Anterior cingulate cortex (tissue), 58 donors: ENCODE measurements at places on chromosomes 7 and 10.

DNA sequence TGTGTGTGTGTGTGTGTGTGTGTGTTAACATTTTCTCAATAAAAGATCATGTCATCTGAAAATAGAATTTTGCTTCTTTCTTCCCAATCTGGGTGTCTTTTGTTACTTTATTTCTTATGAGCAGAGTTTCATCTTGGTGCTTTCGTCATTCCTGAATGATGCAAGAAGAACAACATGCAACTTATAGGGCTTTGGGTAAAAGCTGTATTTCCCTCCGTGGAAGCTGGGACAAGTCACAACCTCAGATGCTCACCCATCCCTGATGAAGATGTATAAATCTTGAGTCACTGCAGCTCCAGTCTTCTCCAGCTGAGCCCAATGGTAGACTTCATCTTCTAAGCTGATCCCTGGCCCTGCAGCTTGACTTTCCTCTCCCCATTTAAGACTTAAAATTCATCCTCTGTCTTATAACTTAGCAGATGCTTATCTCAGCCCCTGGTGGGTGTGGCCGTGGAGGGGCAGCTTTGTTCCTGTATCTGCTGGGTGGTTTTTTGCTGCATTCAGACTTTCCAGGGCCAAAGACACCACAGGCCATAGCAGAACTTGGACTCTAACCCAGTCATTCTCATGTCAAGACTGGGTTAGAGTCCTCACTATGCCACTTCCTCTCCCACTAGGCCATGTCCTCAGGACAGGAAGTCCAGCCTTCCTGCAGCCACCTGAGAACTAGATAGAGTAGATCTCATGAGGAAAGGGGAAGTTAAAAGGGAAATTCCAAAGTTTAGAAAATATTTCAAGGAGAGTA, 356.4 kb downstream of the TNS3 start:
- no peak for DNase-seq

GRCh38 chr10:7855205-7855604, 36.9 kb downstream of the TAF3 start:
- no peak for DNase-seq

GRCh38 chr10:47121336-47121735, 178.7 kb upstream of the GDF10 start:
- DNase-seq = no peak

GRCh38 chr10:74033702-74034101, 35.8 kb downstream of the VCL start:
- no peak for DNase-seq

- DNase-seq = no peak
Measured at GRCh38 chr10:93300288-93300917, 181.7 kb downstream of the MYOF start.

DNA sequence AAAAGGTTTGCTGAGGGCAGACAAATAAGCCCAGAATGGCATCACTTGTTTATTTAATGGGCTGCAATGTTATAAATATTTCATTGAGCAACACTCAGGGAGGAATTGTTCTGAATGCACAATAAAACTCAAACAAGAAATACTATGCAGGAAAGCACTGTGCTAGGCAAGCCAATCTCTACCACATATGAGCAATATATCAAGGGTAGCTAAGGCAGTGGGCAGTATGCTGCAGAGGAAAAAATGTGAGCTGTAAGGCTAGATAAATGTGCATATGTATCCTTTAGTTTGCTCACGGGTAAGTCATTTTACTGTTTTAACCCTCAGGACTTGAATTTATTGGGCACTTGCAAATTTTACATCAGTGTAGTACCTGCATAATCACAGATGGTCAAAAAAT, 349.6 kb downstream of the CDC14C start:
- DNase-seq = no peak

DNA sequence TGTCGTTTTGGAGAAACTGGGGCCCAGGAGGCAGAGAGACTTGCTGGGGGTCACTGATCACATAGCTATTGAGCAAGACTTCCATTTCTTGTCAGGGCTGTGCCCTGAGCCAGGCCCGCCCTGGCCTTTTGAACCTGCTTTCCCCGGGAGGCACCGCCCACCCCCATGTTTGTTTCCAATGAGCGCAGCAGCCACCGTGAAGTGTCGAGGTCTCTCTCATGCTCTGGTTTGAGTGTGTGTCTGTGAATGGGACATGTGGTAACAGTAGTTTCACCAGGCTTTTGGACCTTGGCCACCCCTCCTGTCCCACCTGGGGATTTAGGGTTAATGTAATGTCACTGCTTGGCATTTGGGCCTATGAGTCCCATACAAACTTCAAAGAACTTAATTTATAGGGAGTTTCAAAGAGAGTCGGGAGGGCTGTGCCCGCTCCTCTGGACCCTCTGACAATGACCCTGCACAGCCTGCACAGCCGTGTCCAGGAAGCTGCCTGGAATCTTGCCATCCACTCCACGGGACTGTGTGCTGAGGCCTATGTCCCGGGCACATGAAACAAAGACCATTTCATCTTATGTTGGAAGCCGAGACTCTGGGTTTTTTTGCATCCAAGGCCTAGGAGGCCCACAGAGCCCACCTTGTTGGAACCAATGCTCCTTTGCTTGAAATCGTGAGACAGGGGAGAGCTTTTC, 6.3 kb downstream of the PRF1 start:
- peak; percentile 70 for DNase-seq

DNA sequence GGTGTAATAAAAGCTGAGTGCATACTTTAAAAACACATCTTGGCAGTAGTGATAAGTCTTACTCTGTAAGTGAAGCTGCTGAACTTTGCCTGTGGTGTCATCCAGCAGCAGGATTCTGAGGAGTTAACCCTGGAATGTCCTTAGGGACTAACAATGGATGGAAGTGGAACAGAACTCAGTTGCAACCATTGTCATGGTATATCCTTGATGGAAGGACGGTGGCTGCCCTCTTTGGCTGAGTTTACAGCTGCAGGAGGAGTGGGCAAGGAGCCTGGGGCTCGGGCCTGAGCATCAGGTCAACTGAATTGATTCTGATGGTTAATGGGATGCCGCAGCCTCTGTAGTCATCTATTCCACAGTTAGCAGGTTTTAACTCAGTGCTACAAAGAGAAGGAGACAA, 56.2 kb downstream of the MRC1 start:
- no peak for DNase-seq

DNA sequence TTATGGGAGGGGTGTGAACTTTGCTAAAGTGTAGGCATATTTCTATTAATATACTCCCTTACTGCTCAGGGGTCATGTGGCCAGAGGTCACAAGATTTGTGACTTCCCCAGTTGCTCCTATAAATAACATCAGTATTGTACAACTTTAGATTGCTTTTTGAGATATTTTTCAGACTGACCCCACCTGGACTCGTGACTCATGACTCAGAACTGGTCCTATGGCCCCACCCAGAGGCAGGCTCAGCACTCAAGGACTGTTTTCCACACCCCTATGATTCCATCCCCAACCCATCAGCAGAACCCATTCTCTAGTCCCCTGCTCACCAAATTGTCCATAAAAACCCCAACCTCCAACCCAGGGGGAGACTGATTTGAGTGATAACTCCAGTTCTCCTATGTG, 2.7 kb upstream of the CUL2 start:
- no peak for DNase-seq

DNA sequence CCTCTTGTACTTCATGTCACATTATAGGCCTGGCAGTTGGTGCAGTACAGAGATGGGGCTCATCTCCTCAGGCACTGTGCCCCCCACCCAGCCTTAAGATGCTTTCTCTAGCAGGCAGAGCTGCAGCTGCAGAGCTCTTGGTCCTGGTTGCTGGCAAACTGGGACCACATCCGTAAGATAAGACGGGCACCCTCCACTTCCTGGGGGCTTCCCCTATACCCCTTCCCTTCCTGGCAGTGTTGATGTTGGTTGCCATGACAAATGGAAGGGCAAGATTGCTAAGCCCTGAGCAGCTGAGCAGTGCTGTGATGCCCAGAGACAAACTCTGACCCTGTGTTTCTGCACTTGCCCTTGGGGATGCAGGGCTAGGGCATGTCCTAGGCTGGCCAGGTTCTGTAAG, 103.4 kb upstream of the ANLN start:
- no peak for DNase-seq

- DNase-seq = peak; percentile 24
Measured at GRCh38 chr10:66927971-66928770, 2.3 kb downstream of the LRRTM3 start.

GRCh38 chr10:121127151-121127906, 276.2 kb downstream of the WDR11 start:
- DNase-seq = no peak

GRCh38 chr7:98211221-98211675, at the start of gene BHLHA15:
Gene BHLHA15, plus strand, starts transcription at chr7:98211439. Its CDS starts 871 bp downstream, at chr7:98212310.
- DNase-seq = no peak

GRCh38 chr10:71427246-71427645, 30.5 kb downstream of the CDH23 start:
- DNase-seq = no peak

DNA sequence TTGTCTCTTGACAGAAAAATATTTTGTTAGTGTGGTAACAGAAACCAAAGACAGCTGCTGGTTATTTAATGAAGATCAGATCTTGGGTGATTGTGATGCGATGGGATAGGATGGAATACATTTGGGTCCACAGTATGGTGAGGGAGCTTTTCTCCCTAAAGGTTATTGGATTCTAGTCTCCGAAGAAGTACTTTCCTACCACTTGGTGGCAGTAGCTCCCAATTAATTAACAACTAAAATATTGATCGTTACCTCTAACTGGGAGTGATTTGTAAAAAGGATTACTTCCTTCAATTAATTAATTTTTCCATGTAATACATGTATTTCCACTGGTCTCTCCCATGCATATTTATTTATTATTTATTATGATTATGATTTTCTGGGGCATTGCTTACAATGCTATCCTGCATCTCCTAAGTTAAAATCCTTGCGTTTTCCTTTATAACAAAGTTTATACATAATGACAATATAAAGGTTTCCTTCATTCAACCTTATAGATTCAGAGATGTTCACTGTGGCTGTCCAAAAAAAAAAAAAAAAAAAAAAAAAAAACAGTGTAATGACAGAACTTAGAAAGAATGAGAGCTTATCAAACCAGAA, 25.6 kb downstream of the TMEM196 start:
- DNase-seq = no peak

- DNase-seq = no peak
Measured at GRCh38 chr10:124383496-124383895, 35.2 kb downstream of the OAT start.

GRCh38 chr7:139767561-139767982, 10.2 kb downstream of the HIPK2 start:
- DNase-seq = no peak

DNA sequence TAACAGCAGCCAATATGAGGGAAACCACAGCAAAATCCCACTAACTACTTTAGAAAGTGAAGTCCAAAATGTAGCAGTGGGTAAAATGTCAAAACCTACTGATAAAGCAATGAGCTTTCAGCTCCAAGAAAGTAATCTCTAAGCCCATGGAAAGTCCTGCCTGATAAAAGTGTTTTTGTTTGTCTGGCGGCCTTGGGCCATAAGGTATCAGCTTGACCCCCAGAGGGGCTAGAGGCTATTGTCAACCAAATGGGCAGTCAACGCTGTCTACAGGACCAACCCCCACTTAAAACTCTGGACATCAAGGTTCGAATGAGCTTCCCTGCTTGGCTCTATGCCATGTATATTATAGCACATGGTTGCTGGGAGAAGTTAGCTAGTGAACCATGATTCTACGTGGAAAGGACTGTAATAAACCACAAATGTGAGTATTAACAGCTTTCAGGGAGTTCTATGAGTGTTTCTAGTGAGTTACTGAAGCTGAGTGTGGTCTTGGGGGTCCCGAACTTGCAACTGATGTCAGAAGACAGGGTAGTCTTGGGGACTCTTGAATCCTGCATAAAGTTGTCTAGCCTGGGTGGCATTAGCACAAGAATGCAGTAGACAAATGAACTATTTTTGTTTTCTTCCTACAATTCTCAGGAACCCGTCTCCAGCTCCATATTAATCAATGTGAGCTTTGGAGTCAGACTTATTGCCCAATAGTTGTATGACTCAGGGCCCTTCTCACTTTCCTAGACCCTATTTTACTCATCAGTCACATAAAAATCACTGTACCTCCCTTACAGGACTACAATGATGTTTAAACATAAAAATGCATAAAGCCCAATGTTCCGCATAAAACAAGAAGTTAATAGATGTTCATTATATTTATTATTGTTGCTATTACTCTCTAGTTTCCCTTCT, 164.9 kb downstream of the DGKI start:
- DNase-seq = no peak

GRCh38 chr10:55146032-55146431, 345.0 kb upstream of the PCDH15 start:
- no peak for DNase-seq

DNA sequence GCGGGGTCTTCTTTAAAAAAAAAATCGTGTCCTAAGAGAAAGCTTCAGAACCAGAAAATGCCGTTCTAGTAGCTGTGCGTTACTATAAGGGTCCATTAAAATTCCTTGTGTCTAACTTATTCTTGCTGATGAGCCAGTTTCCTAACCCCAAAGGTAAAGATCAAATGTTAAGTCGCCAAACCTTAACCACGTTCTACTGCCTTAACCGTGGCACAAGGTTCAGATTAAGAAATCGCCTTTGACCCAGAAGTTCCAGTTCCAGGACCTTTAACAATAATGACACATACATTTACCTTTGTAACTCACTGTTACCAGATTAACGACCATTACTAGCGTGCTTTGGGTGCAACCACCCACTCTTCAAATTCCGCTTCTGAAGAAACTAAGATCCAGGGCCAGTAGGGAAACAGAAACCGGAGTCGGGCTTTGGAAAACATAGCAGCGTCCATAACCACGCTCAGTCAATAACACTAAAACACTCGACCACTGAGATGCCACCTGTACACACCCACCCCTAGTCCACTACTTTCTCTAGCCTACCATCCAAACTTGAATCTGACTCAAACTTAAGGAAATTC, 620 bp downstream of the BET1 start:
- no peak for DNase-seq

- no peak for DNase-seq
Measured at GRCh38 chr7:150358433-150358832, 10.2 kb upstream of the REPIN1 start.

DNA sequence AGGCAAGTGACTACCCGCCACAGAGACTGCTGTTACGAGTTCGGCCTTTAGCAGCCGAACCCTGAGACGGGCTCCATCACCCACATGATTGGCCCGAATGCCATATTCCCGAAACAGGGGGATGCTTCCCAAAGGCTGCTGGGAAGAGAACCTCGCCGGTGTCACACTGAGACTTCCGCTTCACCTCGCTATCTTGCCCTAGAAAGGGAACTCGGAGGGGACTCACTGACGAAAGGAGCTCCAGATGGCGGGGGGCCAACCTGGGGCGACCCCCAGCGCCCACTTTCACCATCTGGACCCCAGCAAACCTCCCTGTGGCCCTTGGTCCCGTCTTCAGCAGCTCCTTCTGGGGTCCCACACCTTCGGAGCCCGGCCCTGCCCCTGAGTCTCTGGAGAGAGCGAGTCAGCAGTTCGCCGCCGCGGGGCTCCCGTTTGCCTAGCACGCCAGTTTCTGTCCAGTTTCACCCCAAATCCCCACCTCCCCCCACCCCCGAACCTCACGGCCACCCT, 529 bp downstream of the HPS1 start:
- peak; percentile 56 for DNase-seq
